ENCODE measurements at places on chromosomes 12 and 14.

GRCh38 chr14:74867673-74868072 is 8.3 kb downstream of the PROX2 start:
- peak; percentile 8 for DNase-seq

GRCh38 chr14:74792249-74793039 is 29.3 kb downstream of the YLPM1 start:
- no peak for DNase-seq

- DNase-seq: no peak
These were observed 610 bp downstream of the VSIG10 start for GRCh38 chr12:118103201-118103600.

- DNase-seq: no peak
These were observed 9.8 kb upstream of the HRK start for GRCh38 chr12:116891019-116891418.

GRCh38 chr12:74292351-74293194 is 245.1 kb upstream of the ATXN7L3B start:
- no peak for DNase-seq

GRCh38 chr12:127393896-127394295 is 873.1 kb upstream of the TMEM132C start:
- DNase-seq: no peak

GRCh38 chr14:103318750-103319419 is 15.2 kb upstream of the EIF5 start:
- no peak for DNase-seq

DNA sequence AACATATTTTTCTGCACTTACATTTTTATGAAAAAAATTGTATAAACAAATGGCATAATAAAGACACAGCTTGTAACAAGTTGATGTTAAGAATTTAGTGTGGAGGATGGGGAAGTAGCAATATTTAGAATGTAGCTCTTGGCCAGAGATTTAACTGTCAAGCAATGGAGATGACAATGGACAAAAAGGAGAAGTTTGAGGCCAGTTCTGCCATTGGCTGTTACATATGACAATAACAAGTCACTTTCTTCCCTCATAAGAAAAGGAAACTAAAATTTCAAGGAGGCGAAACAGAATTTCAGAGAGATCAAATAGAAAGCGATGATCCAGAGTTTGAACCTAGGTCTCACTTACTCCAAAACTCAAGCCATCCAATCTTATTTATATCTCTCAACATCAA is 122.8 kb upstream of the CCDC175 start:
- DNase-seq: no peak

DNA sequence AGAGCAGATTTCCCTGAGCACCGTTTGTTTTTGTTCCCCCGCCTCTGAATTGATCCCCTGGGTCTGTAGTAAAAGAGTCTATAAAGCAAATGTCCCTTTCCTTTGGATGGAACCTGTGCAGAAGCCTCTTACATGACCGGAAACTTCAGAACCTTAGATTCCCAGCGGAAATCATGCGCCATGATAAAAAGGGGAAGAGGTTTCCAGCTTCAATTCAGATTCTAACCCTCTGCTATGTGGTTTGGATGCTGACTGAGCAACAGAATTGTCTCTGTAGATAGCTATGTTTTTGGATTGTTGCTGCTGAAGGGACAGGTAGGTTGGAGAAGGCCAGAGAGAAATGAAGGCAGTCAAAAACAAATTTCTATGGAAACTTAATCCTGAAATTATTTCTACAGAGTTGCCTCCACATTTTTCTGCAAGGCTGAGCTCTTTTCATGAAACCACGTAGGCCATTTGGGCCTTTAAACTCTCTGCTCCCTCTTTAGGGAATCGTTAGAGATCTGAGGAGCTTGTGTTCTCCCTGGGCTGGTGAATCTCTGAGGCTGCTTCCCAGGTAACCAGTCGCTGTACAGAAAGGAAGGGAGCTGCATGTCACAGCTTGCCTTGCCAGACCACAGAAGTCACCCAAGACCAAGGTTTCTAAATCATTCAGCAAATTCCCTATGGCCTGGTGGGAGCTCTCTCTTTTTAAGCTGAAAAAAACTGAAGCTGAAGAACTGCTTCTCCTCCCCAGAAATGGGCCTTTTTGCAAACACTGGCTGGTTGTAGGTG is 28.7 kb upstream of the OR10P1 start:
- DNase-seq: no peak

DNA sequence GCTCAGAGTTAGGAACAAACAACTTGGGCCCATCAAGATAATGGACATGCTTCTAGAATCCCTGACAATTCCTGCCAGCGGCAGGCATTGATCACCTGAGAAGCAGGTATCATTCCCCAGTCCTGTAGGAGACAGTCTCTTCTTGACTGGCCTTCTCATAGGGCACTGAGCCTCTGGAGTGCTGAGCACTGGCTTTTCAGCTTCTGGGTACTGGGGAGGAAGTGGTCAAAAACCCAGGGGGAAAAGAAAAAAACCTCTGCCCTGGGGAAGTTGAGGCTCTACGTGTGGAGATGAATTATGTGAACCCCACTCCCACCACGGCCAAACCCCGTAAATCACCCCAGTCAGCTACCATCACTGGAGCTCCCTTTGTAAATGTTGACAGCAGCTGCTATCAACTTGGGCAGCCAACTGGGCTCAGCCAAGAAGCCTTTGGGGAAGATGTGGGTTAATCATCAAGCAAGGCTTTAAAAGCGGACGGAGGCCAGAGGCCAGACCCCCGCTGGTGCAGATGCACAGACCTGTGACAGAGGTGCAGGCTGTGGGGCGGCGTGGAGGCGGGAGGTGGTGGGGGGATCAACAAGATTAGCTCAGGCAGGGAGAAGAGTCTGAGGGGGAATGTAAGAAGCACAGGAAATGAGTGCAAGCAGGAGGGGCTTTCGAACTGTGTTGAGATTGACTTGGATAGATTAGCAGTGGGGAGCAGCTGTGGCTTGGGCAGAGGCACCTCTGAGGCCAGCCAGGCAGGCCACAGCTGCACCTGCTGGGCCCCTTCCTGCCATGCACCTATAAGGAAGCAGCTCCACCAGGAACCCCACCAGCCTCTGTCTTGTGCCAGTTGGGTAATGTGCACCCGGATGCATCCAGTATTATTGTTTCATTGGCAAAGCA is 105.4 kb upstream of the HIF1A start:
- no peak for DNase-seq

DNA sequence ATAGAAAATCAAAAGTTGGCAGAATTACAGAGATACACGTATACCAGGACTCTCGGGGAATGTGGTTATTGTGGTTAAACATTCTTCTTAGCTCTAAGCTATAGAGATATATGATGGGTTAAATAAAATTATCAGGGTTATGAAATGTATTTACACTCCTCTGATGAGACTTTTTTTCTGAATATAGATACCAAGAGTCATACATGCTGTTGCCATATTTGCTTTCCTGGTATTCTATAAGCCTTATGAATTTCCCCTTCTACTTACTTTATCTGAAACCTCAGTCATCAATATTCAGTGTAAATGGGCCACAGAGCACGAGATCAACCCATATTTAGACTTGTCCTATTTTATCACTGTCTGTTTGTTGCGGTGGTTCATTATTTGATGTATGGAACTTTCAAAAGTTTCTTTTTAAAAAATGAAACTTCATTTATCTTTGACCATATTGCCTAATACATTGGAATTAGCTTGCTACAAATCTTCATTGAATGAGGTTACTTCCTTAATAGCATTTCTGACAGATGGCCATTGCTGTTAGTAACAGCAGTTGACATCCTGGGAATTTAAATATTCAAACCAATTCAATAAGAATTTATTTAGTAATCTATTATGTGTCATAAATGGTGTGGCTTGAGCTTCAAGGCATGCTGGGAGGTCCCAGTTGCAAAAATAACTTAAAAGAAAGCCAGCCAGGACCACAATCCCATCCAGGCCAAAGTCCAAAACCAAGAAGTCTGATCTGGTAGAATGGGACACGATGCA is 393.5 kb downstream of the PCNX1 start:
- DNase-seq: no peak

DNA sequence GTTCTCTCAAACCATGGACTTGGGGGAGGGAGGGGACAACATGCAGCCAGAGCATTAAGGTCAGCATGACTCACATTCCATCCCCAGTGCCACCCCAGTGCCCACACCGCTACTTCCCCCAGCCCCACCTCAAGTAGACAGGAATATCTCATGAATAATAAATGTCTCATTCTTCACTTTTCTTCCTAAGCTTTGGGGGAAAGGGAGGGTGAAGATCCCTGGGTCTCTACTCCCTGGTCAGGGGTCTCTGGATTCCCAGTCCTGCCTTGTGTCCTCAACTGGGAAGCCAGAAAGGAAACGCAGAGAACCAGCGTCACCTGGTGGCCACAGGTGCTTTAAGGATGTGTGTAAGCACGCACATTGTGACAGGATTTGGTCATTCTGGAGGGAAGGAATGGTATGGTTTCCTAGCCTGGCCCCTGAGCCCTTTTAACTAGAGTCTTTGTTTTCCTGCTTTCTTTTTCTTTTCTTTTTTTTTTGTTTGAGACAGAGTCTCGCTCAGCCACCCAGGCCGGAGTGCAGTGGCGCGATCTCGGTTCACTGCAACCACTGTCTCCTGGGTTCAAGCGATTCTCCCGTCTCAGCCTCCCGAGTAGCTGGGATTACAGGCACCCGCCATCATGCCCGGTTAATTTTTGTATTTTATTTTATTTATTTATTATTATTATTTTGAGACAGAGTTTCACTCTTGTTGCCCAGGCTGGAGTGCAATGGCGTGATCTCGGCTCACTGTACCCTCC is 3.4 kb downstream of the GPR84 start:
- DNase-seq: no peak

- no peak for DNase-seq
These were observed 459.7 kb downstream of the GXYLT1 start for GRCh38 chr12:41684997-41685396.
